Endothelial cell (in vitro differentiated cells): ENCODE measurements at places on chromosomes 11 and 22. TPM values are rescaled to one million over a fixed set of nuclear protein-coding genes. Genes with fewer than 3 reads are reported as not detected.

DNA sequence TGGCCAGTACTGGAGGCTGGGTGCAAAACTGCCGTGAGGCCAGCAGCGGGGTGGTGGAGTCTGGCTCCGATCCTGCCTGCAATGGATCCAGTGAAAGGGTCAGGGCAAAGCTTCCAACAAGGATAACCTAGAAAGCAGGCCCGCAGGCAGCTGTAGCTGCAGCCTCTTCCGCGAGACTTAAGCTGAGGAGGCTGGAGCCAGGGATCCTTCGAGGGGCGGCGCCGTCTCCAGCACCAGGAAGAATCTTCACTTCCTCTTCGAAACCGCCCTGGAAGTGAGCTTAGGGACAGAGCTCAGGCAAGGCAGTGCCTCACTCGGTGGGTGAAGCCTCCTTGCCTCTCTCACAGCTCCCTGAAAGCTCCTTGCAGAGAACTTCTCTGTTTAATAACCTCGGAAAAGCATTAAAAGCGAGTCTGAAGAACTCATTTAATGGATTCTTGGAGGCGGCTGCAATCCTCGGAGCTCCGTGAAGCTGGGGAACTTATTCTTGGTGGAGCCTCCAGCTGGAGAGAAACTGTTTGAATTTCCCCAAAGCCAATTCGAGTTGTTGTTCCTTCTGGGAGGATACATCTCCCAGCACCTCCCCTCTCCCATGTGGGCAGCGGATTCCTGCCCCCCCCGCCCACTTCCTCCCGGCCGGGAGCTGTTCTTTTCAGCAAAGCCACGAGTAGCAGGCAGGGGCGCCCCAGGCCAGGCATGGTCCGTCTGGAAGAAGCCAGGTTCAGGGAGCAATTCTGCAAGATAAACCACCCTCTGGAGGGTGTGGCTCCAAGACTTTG is 169.9 kb downstream of the CTTN start:
- peak; percentile 38 for DNase-seq

- DNase-seq: no peak
Measured at GRCh38 chr11:28169816-28170215, 61.6 kb downstream of the METTL15 start.

DNA sequence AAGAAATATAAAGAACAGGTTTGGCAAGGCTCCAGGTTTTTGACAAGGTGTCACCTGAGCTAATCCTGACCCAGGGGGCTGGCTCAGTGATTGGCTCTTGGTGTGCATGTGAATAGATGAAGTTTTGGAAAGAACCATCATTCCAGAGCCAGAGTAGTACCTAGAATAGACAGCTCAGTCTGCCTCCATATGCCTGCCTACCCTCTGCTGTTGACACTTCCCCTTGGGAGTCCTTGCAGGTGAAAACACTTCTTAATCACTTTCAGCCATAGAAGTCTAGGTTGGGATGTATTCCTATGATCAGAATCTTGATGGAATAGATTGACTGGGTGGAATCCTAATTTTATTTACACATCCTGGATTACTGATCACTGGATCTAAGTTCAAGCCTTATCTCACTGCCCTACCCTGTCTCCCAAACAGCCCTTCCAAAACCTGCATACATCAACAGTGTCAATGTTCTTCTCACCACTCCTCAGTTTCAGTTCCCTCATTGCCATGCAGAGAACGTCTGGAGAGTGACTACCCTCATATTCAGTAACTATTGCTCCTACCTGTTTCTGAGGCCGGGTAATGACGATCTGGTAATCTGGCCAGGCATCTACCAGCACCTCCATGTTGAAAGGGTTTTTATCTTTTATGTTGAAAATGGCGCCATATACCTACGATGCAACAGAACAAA is 6.7 kb downstream of the GLYATL2 start:
- DNase-seq: no peak

DNA sequence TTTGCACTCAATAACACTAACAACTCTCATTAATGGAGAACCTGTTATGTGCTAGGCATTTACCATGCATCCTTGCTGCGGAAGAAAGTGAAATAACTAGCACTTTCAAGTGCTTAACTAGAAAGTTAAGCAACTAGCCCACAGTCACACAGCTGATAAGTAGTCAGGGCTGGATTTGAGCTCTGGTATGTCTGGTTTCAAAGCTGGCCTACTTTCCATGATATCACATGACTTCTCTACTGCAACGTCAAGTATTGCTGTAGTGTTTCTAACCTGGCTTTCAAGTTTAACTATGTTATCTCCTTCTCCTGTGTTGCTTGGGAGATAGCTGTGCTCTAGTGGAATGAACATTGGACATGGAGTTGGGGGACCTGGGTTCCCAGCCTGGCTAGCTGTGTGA is 12.1 kb downstream of the SLC15A3 start:
- no peak for DNase-seq

DNA sequence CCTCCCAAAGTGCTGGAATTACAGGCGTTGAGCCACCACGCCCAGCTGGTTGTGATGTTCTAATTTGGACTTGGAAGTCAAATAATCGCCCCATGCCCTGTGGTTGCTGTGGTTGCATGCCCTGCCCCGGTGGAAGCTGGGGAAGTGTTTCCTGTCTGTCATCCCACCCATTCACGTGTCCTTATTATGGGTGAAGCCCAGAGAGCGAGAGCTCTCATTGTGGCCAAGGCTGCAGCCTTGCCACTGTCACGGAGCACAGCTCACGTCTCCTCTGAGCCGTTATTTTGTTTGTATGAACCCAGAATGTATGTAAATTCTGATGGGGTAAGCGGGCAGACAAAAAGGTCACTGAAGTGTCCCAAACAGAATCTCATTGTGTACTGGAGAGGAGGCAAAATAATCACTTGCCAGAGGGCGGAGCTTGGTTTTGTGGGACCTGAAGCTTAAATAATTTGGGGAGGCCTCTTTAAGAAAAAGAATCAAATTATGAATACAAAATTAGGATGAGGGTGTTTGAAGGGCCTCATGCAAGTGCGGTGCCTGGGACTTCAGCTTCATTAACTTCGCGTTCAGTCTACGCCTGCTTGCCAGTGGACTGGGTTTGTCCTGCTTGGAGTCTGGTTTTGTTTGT is 25.8 kb upstream of the TREH start:
- DNase-seq: no peak

DNA sequence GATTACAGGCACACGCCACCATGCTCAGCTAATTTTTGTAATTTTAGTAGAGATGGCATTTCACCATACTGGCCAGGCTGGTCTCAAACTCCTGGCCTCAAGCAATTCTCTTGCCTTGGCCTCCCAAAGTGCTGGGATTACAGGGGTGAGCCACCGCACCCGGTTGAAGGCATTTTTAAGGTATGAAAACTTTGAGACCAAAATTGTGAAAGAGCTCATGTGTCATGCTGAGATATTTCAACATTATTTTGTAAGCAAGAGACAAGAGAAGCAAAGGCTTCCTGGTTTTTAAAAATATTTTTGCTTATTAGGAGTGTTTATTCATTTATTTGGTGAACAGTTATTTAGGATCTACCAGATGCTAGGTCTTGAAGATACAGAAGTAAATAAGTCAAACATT is 6.8 kb downstream of the NHERF4 start:
- DNase-seq: no peak

GRCh38 chr11:40292721-40293508 is 1166.5 kb downstream of the LRRC4C start:
- no peak for DNase-seq

- DNase-seq: no peak
Measured at GRCh38 chr11:96361778-96362177, 18.8 kb upstream of the MAML2 start.

DNA sequence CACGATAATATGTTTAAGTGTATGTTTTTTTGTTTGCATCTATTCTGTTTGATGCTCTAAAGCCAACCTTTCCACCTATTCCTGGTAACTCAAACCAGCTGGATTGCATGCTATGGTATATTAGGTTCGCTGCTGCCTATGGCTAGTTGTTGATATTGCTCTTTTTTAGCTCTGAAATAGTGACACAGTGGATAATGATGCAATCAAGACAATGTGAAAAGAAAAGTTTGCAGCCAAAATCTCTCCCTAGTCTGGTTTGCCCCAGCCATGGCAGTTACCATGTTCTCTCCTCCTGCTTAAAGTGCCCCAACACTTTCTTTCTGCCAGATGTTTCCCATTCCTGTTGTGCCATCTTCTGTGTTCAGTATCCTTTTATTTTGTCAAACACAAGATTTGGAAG is 269.7 kb downstream of the DYNC2H1 start:
- DNase-seq: no peak

GRCh38 chr22:22071455-22071854 is 88.9 kb upstream of the TOP3B start:
- DNase-seq: no peak

The GUCD1 gene
- 83.8 TPM for total RNA-seq

The MRGPRE gene
- total RNA-seq: not detected

The ANKK1 gene
- 0.18 TPM for total RNA-seq

The VSIG10L2 gene
- not detected for total RNA-seq

The MMP27 gene
- not detected for total RNA-seq

The HTR3A gene
- not detected for total RNA-seq

The PATE4 gene
- 0.31 TPM for total RNA-seq

The APOA4 gene
- total RNA-seq: not detected

The FJX1 gene
- 34.3 TPM for total RNA-seq
